ENCODE measurements at places on chromosomes 7 and 10. TPM values are rescaled to one million over a fixed set of nuclear protein-coding genes. Genes with fewer than 3 reads are reported as not detected.

GRCh38 chr7:3153118-3153517 lies 109.5 kb upstream of the CARD11 start:
- DNase-seq = no peak

The SMKR1 gene
- not detected for total RNA-seq

DNA sequence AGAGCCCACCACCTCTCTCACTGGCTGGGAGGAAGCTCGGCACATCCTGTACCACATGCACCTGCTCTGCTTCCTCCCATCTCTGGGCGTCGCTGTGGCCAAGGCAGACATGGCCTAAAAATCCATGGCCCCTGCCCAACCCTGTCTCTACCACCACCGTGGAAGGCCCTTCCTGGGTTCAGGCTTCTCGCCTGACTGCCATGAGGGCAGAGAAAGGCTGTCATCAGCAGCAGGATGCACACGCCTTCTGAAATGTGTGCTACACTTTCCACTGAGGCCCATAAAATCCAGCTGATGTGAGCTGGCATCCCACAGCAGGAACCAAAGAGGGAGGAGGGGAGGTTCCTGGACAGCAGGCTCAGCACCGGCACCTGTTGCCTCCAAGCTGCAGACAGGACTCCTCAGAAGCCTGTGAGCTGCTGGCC lies 93.4 kb downstream of the PTPRN2 start:
- DNase-seq = no peak

DNA sequence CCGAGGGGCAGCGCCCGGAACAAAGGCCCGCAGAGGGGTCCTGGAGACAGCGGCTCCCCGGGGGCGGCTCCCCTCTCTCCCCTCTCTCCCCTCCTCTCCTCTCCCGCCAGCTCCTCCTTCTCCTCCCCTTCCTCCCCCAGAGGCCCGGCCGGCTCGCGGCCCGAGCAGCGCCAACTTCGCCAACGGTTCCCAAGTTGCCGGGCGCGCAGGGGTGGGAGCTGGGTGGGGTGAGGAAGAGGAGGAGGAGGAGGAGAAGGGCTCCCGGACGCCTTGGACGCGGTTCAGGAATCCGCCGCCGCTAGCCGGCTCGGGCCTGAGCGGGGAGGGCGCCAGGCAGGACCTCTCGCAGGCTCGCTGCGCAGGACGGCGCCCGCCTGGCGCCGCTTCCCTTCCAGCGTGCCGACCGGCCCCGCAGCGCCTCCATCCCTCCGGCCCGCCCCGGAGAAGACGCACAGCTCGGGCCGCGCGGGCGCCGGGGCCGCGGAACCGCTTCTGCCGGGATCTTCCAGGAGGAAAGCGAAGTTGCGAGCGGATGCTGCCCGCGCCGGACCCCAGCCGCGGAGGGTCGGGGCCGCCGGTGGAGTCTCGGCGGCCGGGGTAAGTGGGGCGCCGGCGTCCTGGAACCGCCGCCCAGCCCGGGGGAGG lies at the start of gene CHST3:
Gene CHST3, plus strand, starts transcription at position 298 of the 645 bp plus-strand sequence. CDS start 41,448 bp downstream, outside the sequence.
- peak; percentile 50 for DNase-seq

The DDC gene
- not detected for total RNA-seq

- DNase-seq = no peak
Measured at GRCh38 chr10:11796474-11796873, 26.7 kb upstream of the PROSER2 start.

DNA sequence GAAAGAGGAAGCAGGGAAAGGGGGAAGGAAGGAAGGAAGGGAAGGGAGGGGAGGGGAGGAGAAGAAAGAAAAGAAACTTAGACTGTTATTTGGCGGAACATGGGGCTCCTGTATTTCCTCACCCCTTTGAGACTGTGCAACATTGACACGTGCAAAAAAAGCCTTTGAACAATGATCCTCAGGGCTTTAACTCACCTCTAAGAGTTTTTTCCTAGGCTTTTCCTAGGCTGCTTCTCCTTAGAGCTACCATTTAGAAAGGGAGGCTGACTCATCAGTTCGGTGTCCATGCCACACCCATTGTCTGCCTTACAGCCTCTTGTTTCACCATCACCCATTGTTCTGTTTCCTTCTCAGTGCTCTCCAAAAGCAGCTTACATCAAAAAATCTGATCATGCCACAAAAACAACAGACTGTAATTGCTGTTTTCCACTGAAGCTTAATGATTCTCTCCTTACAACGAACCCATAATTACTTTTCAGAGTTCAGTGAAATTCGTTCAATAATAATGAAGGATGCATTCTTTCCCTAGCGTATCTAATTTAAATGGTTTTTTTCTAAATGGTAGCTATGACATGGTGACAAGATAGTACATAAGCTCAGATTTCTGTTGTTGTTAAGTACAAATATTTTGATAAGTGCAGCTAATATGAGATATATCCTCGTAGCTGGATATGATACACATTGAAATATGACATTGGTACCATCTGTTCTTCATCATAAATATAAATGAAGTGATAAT lies 90.8 kb downstream of the PRLHR start:
- peak; percentile 71 for DNase-seq

DNA sequence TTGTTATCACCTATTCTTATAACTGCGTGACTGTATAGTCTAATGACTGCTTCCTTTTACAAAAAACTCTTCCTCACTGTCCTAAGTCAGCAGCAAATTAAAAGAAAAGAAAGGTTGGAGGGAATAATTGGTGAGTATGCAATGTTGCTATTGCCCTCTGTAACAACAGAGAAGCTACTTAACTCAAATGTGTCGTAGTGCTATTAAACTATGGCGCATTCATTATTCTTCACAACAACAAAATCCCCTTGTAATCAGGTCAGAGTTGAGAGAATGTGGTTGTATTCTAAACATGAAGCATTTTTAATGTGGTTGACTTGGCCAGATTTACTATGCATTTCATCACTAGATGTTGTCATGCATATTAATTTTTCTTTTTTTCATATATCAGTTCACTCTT lies 897.8 kb upstream of the PHF14 start:
- peak; percentile 0 for DNase-seq

GRCh38 chr10:125010362-125010761 lies 68.4 kb downstream of the ZRANB1 start:
- no peak for DNase-seq

The STEAP1 gene
- total RNA-seq = 5.0 TPM

GRCh38 chr7:128166603-128167041 lies 74.5 kb upstream of the LEP start:
- no peak for DNase-seq

- no peak for DNase-seq
Measured at GRCh38 chr7:154906736-154907355, 96.1 kb downstream of the PAXIP1 start.

The LRIT2 gene
- total RNA-seq = not detected

- DNase-seq = no peak
Measured at GRCh38 chr10:80188713-80189112, 16.6 kb downstream of the ANXA11 start.

DNA sequence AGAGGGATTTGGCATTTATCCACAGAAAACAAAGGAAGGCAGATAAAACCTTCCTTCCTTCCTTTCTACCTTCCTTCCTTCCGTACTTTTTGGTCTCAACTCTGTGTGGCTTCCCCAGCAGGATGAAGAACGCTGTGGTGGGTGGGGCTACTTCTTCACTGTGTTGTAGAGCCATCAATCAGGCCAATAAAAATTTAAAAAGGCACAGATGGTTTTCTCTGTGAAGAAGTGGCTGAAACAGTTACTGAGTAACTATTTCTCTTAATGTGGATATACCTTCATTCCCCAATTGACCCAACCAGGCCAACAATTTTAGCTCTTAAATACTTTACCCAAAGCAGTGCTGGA lies 75.8 kb downstream of the ZNF92 start:
- no peak for DNase-seq

- peak; percentile 19 for DNase-seq
Measured at GRCh38 chr10:52703898-52704297, 68.7 kb downstream of the MBL2 start.

The GIMAP1 gene
- not detected for total RNA-seq

DNA sequence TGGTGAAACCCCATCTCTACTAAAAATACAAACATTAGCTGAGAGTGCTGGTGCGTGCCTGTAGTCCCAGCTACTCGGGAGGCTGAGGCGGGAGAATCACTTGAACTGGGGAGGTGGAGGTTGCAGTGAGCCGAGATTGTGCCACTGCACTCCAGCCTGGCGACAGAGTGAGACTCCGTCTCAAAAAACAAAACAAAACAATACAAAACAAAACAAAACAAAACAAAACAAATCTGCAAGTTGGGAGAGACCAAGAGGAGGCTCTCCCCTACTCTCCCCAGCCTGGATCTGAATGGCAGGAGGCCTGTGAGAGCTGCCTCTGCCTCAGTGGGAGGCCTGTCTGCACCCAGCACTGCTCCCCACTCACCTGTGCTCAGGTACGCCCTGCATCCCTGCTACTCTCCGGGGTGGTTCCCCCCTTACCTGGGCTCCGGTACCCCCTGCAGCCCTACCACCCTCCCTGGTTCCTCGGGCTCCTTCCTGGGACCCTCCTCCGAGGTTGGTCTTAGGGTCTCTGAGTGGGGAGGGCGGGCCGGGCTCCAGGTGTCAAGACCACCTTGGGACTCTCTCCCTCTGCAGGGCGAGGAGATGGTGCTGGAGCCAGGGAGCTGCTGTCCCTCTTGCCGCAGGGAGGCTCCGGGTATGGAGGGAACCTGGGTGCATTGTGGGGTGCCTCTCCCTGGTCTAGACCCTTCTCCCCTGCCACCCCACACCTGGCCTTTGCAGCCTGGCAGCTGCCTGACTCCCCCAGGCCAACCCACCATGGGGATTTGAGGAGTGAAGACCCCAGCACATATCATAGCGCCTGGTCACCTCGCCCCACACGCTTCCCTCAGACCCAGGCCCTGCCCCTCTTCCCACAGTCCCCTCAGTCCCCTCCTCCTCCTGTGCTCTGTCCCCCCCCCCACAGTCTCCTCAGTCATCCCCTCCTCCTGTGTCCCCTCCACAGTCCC lies 9.5 kb upstream of the ZNF862 start:
- no peak for DNase-seq

- DNase-seq = no peak
Measured at GRCh38 chr10:6356280-6356793, 153.6 kb downstream of the PFKFB3 start.

The DUSP5 gene
- 35.0 TPM for total RNA-seq

DNA sequence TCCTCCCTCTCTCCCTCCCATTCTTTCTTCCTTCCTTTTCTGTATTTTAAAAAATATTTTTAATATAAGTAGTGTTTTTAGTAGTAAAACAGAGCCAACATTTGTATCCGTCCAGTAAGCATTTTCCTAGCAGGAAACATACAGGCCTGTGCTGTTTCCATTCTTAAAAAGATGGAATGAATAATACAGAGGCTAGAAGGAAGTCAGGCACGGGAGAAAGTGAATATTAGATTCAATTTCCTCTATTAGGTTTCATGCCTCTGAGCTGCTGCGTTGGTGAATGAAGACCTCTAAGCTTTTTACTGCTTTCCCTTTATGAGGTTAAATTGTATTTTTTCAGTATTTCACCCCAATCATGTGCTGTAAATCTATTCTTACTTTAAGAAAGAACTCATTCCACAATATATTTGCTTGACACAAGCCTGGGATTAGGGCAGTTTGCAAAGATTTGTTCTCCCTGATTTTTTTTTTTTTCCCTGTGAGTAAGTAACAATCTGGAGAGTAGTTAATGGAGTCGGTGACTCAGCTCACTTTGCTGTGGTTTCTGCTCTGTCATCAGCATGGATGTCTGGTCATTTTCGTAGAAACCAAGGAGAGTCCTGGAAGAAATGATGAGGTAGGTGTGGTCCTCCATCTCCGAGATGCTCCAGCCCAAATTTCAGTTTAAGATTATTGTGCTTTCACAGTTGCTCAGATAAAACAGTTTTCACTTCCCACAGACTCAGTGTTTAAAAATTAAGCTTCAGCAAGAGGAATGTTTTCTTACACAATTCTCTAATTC lies 76.1 kb upstream of the PITRM1 start:
- DNase-seq = peak; percentile 94

The NOM1 gene
- total RNA-seq = 19.2 TPM

The GNA12 gene
- total RNA-seq = 72.7 TPM

All from astrocyte (in vitro differentiated cells and primary cell).